ENCODE measurements at places on chromosomes 1 and 21.
A peak's percentile ranks its signal among the peaks of the same experiment; 100 is the strongest.

DNA sequence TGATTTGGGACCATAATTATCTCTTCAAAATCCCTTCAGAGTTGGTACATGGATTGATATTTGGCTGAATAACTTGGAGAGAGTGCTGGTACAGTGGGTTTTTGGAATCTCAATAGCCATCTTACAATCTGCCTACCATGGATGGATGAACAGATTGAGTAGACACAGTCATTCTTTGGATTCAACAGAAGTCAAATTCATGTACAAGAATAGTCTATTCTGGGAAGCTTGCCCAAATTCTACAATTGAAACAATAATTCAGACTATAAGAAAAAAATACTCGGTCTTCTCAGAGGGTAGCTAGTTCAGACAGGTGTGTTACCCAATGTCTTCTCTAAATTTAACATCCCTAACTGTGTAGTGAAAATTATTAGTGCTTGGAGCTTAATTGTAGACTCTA lies 574.0 kb downstream of the LRRIQ3 start:
- no peak for DNase-seq

DNA sequence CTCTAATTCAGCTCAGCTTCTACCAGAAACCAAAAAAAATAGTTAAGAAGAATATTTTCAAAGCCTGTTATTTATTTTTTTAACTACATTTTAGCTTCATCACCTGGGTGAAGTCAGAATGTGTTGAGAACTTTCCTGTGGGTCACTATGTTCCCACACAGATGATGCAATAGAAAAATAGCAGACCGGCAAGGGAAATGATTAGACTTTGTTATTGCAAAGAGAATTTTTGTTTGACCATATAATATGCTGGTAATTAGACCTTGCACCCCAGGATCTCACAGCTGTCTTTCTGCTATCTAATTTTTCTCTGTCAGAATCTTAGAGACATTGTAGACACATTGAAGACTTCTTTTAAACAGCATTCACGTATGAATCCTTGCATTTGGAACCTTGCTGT lies 299.3 kb downstream of the TBX15 start:
- no peak for DNase-seq

GRCh38 chr1:156643778-156644092 lies 1.8 kb downstream of the BCAN start:
- no peak for DNase-seq

DNA sequence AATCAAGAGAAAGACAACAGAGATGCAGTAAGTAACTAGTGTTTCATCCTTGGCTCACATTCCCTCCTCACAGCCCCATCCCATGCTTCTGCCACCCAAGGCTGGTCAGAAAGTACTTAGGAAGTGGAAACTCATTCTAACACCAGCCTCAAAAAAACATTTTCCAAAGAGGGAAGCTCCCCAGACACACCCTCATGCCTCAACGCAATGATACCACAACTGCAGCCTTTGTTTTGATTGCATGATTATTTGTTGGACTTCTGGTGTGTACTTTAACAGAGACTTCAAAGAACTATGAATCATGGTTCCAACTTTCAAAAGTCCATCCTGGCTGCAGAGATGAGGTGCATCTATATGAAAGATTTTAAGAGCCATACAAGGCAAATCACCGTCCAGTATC lies 45.2 kb upstream of the KCNA3 start:
- no peak for DNase-seq

DNA sequence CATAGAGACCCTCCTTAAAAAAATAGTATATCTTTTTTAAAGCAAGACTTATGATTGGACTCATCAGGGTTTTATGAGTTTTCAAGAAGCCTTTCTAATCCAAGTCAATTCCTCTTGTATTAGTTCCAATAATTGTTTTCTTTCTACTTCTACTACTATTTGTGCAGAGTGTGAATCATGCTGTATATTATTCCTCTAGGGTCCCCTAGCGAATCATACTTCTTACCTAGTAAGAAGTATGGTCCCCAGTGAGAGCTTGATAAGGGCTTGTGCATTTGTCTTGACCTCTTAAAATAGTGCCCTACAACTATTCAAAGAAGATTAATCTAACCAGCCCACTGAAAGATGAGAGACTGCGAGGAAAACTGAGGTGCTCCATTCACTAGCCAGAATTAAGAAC lies 715.7 kb upstream of the ZP4 start:
- DNase-seq, result no peak

DNA sequence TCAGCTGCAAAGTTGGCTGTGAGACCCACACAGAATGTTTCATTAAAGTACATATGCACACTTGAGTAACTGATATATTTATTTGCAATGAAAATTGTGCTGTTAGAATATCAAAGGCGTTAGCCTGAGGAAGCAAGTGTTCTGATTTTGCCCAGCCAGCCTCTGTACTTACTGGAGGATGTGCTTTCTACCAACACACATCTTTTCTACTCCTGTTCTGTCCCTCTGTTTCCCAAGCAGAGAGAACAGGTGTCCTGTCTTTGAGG lies 31.4 kb downstream of the ELAVL4 start:
- no peak for DNase-seq

DNA sequence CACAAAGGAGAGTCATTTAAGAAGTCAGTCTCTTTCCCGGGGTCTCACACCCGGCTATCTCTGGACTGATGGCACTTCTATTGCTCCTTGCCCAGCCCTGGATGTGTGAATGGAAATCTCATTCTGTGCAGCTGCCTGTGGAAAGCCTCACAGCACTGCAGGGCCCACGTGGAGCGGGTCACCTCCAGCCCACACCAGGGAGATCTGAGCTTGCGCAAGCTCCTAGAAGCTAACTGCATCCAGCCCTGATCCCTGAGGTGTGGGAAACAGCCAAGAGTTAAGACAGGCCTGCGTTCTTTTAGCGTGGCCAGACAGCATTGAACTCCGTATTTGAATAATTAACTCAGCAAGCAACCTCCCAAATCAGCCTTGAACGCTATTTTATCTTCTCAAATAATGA lies 150.5 kb downstream of the LRIG2 start:
- DNase-seq, result no peak

DNA sequence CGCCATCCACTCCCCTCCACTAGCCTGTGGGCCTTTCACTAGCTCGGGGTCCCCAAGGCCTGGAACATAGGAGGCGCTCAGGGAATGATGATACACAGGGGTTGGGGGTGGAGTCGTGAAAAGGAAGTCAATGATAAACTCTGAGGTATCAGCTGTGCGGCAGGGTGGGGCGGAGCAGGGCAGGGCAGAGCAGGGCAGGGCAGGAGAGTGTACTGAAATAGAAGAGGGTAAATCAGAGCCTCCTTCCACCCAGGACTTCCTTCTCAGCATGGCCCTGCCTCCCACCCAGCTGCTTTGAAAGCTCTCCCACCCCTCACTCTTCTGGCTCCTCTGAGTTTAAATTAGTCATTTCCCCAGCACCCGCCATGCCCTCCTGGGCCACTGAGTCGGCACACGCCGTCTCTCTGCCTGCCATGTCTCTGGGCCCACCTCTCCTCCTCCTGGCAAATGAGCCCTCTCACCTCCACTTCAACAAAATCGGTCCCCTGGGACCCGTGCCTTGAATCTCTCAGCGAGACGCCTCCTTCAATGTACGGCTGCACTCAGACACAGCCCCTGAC lies 16.9 kb downstream of the CAPZB start:
- DNase-seq, result peak; percentile 57

- DNase-seq, result no peak
Measured at GRCh38 chr1:44802306-44803061, 2.3 kb downstream of the PLK3 start.

- no peak for DNase-seq
Measured at GRCh38 chr1:40381268-40382107, 8.0 kb downstream of the SMAP2 start.

DNA sequence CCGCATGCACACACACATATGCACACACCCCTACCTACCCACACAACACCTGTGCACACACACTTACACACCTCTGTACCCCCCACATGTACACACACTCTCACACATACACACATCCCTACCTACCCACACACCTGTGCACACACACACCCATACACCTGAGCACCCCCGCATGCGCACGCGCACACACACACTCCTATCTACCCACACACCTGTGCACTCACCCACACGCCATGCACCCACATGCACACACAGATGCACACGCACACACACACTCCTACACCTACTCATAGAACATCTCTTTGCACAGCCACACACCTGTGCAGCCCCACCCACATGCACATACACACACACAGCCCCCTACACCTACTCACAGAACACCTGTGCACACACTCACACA lies 15.5 kb upstream of the PADI2 start:
- no peak for DNase-seq

DNA sequence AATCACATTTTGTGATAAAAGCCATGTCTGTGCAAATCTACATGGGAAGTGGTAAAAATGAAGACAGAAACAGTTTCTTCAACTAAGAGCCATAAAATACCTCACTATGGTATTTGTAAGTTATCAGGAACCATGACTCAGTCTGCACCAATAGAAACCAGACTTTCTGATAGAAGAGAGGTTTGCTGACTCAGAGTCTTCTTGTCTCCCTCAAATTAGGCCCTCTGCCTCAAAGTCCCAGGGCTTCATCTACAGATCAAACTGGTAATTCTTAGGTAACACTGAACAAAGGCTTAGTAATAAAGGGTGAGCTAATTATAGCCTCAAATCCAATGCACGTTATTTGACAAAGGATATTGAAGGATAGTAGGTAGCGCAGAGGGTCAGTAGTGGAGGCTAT lies 30.9 kb upstream of the SSX2IP start:
- no peak for DNase-seq

- no peak for DNase-seq
Measured at GRCh38 chr1:17883136-17883535, 128.0 kb downstream of the ACTL8 start.

DNA sequence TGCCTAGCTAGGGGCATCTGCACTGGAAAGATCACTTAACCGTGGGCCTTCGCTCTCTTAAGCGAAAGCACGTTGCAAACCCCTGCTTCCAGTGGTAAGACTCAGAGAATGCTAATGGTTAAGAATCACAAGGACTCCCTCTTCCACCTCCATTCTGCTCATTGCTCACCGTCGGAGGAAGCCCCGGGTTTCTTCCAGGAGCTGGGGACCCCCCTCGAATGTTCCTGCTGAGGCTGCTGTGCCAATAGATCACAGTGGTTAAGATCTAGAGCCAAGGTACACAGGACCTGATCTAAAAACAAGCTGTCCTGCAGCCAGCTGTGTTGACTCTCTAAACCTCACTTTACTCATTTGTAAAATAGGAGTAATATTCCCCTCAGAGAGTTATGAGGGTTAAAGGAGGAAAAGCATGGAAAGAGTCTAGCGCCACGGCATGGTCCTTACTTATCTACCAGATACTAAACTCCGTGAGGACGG lies 765 bp downstream of the VAMP3 start:
- DNase-seq, result no peak

- DNase-seq, result no peak
Measured at GRCh38 chr1:57835620-57836019, 411.8 kb upstream of the DAB1 start.
